Activated CD4-positive, alpha-beta T cell treated with anti-CD3 and anti-CD28 coated beads for 48 hours (primary cell): ENCODE measurements at places on chromosomes 6 and 20.

DNA sequence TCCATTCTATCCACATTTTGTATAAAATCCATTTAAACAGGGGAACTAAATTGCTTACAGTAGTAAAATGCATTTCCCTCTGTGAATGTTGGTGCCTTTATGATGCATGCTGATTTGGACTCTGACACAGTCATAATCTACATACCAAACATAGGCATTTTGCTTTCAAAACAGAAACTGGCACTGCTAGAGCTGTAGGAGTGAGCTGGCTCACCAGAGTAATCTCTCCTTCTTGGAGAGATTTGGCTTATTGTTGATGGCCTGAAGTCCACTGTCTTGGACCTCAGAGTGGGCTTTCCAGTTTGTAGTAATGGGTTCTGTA, 363.2 kb upstream of the FLRT3 start:
- DNase-seq: no peak

DNA sequence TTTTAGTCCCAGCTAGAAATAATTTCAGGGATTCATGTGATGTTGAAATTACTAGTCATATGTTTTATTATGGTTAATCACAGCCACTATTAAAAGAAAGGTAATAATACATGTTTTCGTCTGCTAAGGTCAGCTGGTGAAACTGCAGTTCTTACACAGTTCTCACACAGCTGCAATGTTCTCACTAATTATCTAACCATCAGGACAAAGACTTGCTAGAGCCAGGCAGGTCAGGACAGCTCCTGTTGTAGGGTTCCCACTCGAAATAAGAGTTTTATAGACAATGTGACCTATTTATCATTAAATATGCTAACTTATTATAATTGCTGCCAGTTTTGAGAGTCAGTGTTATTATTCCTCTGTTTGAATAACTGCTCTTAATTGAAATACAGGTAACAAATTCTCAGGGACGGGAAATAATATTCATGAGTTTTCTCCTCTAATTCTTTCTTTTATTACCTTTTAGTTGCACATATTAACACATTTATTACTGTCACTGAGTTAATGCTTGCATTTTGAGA, 97.9 kb downstream of the GJA1 start:
- no peak for DNase-seq

- DNase-seq: no peak
These were observed 467.2 kb upstream of the ZNF337 start for GRCh38 chr20:26163890-26164289.

DNA sequence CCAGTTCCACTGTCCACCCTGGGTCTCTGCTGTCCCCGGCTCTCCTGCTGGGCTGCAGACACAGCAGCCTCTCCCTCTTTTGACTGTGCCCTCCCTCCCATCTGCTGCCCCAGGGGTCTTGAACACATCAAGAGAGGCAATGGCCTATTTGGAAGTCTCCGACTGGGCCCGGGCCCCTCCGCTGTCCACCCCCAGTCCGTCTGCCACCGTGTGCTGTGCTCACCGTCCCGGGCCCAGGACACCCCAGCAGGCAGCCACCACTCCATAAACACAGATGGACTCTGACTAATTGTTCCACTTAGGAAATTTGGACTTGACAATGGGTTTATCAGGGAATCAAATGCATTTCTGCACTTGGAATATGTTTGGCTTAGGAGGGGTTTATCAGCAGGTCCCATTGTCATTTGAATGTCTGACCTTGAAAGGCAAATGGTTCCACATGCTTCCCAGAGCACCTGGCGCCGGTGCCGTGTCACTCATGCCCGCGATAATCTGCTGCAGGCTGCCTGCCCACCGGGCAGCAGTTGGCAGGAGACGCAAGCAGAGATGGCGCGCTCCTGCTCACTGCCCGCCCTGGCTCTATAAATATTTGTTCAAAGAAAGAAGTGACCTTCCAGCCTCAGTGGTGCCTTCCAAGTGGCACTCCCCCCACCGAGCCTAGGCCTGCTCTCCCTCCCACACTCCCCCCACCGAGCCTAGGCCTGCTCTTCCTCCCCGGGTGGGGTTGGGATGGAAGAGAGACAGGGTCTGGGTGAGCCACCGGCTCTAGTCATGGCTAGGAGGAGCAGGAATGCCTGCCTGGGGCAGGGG, 18.8 kb upstream of the FRMD1 start:
- no peak for DNase-seq

DNA sequence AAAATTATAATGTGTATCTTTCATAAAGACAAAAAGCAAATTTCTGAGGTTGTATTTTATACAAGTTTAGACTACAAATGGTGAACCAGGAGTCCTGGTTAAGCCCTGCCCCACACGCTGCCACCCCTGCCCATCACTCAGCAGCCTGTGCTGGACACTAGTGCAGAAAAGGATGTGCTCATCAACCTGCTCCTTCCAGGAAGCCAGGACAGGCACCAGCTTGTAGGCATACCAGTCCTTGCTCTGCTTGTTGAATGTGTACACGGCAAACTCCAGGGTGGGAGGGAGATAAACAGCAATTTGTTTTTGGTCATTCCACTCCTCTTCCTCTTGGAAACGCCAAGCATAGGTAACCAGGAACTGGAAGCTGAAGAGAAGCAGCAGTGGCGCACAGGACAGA, 18.1 kb downstream of the CST9L start:
- DNase-seq: no peak

- DNase-seq: no peak
These were observed 91.7 kb upstream of the HDDC2 start for GRCh38 chr6:125393449-125393858.

DNA sequence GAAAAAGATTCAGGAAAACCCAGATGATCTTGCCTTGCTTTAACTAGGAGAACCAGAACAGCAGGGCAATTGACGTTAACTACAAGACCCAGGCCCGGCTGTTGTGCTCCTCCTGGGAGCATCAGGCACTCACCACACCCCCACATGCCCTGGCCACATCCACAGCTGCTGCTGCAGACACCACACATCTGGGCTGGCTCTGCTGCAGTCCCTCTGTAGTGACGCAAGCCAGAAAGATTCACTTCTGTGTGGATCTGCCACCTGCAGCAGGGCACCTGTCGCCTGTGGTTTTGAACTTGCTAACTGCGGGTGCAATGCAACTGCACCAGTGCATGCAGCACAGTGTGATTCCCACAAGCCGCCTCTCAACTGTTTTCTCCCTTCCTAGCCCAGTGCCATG, 228.8 kb downstream of the SYNDIG1 start:
- no peak for DNase-seq

GRCh38 chr6:14925025-14925698, 320.7 kb upstream of the JARID2 start:
- DNase-seq: no peak

DNA sequence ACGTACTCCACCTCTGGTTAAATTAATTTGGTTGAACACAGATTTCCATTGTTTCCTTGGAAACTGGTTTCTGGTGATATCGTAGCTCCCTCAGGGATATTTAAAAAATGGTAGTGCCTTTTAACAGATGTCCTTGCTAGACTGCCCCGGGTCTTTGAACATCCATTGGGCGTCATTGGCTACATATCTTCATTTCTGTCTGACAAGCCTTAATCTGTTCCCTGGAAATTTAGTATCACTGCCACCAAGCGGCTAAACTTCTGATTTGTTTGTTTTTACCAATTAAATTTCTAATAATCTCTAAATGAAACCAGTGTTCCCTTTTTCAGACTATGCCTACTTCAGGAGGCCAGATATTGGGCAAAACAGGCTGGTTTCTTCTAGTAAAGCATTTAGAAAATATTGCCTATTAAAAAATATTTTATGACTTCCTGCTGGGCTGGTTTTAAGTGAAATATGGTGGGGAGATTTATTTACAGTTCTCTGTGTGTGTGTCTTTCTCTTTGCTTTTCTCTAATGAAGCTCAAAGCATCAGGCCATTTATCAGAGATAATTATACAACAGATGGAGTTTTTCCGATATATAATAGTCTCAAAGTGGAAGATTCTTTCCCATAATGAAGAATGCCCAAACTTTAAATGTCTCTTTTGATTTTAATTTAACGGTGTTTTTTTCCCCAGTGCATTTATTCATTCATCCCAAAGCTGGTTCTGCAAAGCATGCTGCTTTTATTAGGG, 249.5 kb downstream of the ZFAND3 start:
- DNase-seq: no peak

DNA sequence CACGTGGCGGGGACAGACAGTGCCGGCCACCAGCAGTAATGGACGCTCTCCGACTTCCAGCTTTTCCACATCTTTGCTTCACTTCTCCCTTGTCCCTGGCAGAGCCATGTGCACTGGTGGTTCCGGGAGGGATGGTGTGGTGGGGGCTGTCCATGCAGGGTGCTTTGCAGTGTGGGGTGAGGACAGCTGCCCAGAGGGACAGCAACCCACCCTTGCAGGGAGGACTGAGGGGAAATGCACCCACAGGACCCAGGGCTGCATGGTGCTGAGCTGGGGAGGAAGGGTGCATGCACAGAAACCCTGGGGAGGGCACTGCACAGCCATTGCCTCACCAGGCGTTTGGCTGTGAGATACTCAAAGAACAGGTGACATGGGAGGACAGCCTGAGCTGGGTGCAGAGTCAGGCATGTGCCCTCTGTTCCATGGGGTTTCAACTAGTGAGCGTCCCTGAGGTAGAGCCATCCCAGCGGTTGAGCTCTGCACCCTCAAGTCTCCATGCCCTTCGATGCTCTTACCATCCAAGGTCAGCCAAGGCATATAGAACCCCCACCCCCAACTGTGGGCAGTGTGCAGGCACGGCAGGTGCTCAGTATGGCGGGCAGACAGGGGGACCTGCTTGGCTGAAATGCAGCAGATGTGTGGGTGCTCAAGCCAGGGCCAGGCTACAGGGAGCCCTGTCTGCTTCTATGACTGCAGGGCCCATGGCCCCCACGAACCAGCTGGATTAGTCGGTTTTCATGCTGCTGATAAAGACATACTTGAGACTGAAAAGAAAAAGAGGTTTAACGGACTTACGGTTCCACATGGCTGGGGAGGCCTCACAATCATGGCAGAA, 239.7 kb downstream of the TTLL2 start:
- no peak for DNase-seq

- DNase-seq: peak; percentile 63
These were observed 174.0 kb downstream of the GJA10 start for GRCh38 chr6:90068264-90068663.

GRCh38 chr6:42338744-42339222, 112.9 kb downstream of the TRERF1 start:
- peak; percentile 48 for DNase-seq

GRCh38 chr6:90162648-90163387, 133.8 kb downstream of the BACH2 start:
- no peak for DNase-seq

GRCh38 chr6:25874118-25874517, at the start of gene SLC17A3:
SLC17A3 (minus strand) TSS chr6:25874243; CDS start chr6:25868387, 5,856 bp downstream.
- DNase-seq: no peak
